ENCODE measurements at places on chromosomes 1 and 21.

GRCh38 chr21:38920631-38921398, 115.1 kb downstream of the ETS2 start:
- no peak for DNase-seq

- no peak for DNase-seq
These were observed 139.5 kb upstream of the HMGB4 start for GRCh38 chr1:33724348-33724747.

- DNase-seq, result no peak
These were observed 3.9 kb downstream of the MRAP start for GRCh38 chr21:32302560-32302959.

DNA sequence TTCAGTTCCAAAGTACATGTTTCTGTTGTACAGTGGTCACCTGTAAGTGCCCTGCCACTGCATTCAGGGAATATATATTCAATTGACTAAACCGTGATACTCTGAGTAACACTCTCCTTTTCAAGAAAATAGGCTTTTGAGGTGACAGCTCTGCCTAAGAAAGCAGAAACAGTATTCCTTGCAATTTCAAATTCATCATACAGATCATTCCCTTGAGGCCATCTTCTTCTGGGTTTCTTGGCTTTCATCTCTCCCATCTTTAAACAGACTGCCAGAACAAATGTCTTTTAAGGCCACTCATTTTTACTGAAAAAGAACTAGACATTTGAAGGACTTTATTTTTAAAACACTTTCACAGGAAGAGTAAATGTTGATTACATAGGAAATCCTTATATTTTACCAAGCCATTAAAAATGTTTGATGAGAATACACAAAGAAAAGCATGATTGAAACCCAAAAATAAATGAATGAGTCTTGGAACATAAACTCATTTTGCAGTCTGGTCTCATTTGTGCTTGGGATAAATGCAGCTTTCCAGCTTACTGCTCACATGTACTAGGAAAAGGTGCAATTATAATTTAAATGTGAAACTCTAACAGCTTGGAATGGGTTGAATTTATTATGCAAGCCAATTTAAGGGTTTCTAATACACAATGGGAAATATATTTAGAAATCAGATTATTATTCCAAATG, 34.7 kb downstream of the PLPPR5 start:
- no peak for DNase-seq

DNA sequence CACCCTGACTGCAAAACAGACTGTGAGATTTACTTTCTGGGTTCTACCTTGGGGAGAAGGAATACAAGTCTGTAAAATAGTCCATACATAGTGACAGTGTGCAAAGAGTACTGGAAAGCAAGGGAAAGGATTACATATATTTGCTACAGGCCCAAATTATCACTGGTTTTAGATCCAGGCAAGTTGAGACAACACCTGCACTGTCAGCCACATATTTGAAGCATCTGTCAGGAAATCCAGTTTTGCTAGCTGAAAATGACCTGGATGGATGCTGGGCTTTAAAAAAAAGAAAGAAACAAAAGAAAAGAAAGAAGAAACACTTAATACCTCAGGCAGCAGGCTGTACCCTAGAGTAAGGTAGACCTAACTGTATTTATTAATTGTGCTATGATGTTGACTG, 23.9 kb upstream of the SPRR2G start:
- no peak for DNase-seq
